Activated naive CD4-positive, alpha-beta T cell treated with anti-CD3 and anti-CD28 coated beads, Interleukin-2, amount 50 U/mL, for 16 hours (primary cell): ENCODE measurements at places on chromosomes 5 and 9.
A peak's percentile ranks its signal among the peaks of the same experiment; 100 is the strongest.

- DNase-seq, result no peak
These were observed 178.5 kb upstream of the CDH18 start for GRCh38 chr5:20166456-20166855.

- no peak for DNase-seq
These were observed 3.0 kb upstream of the ITGA1 start for GRCh38 chr5:52784737-52785136.

DNA sequence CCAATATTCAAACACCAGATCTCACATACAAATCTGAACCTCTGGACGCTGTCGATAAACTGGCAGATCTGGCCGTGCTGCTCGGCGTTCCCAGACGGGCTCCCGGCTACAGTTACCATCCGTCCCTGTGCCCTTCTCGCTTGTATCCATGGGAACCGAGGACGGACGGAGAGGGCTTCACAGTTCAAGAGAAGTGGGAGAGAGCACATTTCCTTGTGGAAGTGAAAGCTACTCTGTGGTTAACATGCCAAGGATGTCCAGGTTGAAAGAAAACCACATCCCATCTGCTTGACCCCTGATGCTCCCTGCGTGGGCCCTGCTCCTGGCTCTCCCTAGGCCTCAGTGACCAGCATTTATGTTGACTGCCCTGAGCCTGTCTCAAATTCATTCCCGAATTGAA lies 6.3 kb upstream of the DBN1 start:
- DNase-seq, result no peak

- DNase-seq, result no peak
These were observed 23.0 kb downstream of the FRRS1L start for GRCh38 chr9:109143881-109144562.

DNA sequence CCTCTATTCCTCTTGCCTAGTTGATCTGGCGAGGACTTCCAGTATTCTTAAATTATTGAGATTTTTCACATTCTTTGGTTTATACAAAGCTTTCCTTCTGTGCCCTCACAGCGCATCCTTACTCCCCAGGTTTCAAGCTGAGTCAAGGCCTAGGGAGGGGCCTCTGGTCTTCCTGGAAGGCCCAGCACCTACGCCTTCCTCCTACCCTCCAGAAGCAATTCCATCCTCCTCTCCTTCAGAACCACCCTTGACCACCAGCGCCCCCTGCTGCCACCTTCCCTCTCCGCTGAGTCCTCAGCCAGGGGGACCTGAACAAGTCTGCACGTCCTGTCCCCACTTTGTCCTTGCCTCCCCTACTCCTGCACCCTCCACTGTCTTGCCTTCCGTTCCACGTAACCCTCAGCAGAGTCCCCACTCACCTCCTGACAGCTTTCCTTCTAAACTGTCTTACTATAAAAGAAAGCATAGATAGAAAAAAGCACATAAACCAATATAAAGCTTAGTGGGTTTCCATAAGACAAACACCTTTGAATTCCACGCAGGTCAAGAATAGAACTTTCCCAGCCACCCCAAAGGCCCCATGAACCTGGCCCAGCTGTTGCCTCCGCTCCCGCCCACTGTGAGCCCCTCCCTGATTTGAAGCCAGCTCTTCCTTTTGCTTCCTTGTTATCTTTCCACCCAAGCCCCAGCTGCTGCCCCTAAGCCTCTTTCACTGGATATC lies 63.0 kb upstream of the CTSL start:
- DNase-seq, result peak; percentile 46

DNA sequence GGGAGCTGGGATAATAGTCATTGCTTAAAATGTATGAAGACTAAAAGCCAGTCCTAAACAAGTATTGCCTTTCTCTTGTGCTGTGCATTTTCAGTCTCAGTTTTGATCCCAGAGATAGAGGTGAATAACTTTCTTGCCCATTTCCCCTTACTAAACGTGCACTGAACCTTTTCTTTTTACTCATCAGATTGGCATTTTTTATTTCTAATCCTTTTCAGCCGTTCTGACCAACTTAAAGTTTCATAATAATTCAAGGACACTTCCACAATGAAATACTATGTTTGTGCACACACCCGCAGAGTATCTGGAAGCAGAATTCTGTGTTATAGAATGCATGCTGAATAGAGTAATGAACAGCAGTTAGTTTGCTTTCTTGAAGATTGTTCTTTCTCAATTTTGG lies 343.6 kb downstream of the LRRC70 start:
- no peak for DNase-seq

DNA sequence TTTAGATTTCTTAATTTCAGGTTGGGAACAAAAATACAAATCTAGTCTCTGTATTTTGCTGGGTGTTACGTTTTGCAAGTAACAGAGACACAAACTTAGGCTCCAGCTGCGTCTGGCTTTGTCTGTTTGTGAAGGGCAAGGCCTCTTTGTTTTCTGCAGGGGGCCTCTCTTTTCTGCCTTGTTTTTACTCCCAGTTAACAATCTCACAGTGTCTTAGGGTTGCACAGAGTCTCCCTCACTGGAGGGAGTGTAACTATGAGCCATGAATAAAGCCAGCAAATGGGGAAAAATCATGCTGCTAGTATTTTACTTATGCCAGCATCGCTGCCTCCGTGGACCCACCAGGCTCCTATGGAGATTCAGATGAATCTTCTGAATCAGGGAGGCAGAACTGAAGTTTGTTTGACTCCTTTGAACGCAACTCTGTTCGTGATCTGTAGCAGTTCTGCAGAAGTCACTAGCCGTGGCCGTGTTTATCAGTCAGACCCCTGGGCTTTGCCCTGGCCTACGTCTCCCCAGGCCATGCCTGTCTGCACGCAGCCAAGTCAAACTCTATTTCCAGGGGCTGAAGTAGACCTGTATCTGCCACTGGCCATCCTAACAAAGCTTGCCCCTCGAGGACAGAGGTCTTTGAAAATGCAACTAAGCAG lies 77.2 kb downstream of the ATP10B start:
- DNase-seq, result no peak

DNA sequence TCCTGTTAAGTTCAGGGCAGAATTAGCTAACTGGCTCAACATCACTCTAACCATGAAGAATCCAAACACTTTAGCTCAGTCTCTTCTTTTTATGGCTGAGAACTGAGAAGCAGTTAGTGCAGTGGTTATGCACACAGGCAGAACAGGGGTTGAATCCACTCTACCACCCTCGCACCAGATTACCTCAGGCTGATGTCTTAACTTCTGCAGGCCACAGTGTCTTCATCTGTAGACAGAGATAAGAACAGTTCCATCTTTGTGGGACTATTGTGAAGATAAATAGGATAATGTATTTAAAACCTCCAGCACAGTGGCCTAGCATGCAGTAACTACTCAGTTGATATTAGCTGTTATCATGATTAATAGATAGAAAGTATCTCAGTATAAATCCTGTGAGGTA lies 54.8 kb downstream of the FAM114A2 start:
- DNase-seq, result no peak

DNA sequence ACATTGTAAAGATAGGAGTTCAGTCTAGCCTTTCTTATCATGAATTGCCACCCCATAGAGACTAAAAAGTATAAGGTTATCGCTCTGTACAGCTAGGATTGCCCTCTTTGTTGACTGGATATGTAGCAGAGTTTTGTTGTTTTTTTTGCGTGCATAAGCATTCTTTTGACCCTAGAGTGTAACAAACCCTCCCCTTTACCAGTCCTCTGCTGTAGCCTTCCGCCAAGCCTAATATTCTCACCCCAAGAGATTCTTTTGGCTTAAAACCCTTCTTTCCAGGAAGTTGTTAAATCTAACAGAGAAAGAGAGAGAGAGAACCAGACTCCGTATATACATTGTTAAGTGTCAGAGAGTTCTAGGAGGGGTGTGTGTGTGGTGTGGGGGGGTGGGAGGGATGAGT lies 113.9 kb downstream of the FGF1 start:
- no peak for DNase-seq

GRCh38 chr5:178457471-178457870 lies 132.7 kb downstream of the COL23A1 start:
- no peak for DNase-seq

DNA sequence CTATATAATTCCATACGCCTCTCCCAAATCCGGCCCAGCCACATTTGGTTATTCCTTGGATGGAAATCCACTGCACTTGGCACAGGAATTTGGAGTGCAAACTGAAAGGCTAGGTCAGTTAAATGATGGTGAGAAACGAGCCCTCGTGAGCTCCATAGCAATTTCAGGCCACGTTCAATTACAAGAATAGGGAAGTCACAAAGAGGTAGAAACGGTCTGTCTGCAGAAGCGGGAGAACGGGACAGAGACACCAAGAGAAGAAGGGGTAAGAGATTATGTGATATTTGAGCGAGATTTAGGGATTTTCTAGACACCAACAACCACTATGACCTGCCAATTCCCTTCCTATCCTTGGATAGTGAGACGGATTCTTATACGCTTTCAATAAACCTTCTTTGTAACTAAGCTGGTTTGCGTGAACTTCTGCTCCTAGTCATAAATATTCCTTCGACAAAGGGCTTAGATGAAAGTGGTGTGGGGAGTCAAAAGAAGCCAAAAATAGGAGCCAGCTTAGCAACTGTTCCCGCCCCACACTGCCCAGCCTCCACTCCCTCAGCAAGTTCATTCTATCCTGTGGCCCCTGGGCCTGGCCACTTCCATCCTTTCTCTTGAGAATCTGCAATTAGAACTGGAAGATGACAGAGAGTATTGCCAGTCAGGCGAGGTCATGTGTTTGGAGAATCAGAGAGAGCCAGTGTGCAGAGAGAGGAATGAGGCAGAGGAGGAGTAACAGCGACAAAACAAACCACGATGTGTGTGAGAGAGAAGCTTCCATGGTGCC lies 118.4 kb downstream of the ZNF608 start:
- DNase-seq, result no peak

GRCh38 chr9:110257097-110257841 lies 962 bp upstream of the TXN start:
- peak; percentile 11 for DNase-seq

- DNase-seq, result no peak
These were observed 79.8 kb downstream of the RICTOR start for GRCh38 chr5:38994324-38994927.

- DNase-seq, result no peak
These were observed 83.9 kb downstream of the LRRC70 start for GRCh38 chr5:62662521-62662920.

- no peak for DNase-seq
These were observed 21.1 kb downstream of the PDE8B start for GRCh38 chr5:77231471-77232138.

DNA sequence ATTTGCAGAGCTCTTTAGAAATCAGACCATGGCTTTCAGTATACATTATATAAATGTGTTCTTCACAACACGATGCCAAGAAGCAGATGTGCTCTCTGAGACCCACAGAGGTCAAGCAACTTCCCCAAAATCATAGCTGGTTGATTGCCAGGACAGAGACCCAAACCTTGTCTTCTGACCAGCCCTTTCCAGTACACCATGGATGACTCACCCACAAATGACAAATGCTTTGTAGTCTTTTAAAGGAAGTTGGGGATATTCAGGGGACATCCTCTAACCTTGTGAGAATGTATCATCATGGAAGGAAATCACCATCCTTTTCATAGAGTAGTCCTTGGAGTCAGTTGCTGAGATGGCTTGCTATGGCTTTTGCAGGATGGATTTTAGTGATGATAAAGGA lies 30.1 kb downstream of the ZNF462 start:
- no peak for DNase-seq

DNA sequence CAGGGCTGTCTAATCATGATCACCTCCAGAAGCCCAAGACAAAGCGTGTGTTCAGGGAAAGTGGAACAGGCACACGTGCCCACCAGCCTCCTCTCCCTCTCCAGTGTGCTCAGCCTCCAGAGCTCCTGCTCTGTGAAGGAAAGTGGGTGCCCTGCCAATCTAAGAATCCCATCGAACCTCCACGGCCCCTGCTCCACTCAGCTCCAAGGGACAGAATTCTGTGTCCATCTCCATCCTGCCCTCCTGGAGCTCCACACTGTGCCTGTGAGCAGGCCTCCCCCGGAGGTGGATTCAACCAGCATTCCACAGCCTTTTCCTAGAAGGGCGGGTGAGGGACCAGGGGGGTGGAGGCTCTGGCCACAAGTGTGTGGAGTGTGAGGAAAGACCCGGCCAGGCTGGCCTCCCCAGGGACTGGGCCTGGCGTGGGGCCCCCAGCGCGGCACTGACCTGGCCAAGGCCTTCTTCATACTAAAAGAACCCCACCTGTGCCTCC lies 6.0 kb downstream of the EEIG1 start:
- peak; percentile 12 for DNase-seq

DNA sequence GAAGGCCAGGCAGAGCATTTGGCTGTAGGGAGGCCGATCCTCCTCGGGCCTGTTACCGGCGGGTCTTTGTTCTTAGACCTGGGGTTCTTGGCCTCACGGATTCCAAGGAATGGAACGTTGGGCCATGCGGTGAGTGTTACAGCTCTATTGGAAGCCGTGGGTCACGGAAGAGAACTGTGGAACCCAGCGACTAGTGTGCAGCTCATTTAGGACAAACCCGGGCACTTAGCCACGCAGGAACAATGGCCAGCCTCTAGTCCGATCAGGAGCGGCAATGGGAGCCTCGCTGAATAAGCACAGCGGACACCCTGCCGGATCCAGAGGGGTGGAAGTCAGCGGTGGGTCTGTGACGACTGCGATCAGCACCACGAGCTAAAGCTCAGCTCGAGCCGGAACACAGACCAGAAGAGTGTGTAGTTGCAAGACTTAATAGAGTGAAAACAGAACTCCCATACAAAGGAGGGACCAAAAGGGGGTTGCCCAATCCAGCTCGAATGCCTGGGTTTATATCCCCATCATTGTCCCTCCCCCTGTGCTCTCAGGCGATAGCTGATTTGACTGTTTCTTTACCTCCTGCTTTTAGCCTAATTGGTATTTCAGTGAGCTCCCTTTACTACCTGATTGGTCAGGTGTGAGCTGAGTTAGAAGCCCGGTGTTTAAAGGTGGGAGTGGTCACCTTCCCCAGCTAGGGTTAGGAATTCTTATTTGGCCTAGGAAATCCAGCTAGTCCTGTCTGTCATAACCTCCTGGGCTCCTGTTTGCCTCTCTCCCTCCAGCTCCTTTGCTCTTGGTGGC lies 53.7 kb upstream of the RPL26L1 start:
- no peak for DNase-seq

DNA sequence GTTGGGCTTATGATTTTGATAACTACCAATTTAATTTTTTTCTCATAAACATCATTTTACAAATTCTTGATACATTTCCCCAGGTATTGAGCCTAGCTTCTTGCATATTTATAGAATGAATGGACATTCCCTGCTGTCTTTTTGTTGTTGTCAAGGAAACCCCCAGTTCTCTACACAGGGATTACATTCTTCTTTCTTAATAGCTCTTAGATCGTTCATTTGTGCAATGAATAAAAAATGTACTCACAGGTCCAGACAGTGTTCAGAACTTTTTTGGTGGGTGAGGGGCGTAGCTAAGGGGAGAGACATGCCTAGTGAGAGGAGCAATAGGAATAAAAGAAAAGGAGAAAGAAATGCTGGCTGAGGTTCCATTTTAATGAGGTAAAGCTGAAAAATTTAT lies 58.6 kb downstream of the VCAN start:
- DNase-seq, result no peak
